ENCODE measurements at places on chromosomes 12 and 14. TPM values are rescaled to one million over a fixed set of nuclear protein-coding genes. Genes with fewer than 3 reads are reported as not detected.

Gene IPO8
- polyA plus RNA-seq, result 32.0 TPM

GRCh38 chr12:103442822-103443221 lies 52.9 kb downstream of the C12orf42 start:
- DNase-seq, result no peak

DNA sequence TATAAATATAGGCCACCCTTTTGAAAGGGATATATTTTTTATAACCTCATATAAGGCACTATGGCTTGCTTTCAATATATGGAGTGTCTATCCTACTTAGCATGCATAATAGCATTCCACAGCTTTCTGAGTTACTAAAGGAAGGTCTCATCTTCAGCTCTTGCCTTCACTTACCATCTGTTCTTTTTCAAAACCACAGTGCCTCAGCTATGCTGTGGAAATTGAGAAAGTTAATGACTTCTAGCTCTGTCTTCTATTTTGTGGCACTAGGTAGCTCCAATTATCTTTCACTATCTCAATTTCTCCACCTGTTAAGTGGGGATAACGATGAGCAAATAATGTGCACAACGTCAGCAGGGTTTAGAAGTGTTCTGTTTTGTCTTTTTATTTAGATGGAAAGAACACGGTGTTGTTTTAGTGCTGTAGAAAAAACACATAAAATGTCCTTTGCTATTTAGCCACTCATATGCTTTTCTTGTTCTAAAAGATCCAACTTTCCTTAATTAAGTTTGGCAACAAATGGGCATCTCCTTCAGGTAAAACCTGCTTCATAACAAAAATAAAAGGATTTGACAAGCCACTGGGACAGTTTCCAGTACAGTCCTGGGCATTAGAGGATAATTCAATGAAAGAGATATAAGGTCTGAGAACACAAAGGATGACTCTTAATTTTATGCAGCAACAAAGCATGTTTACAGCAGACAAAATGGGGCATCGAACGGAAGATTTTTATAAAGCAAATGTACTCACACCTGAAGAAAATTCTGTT lies 462.0 kb upstream of the SYT1 start:
- no peak for DNase-seq

- no peak for DNase-seq
Measured at GRCh38 chr12:69354556-69355187, 4.9 kb upstream of the YEATS4 start.

Gene EFS
- polyA plus RNA-seq, result 69.2 TPM

GRCh38 chr12:50647479-50647878 lies 116.4 kb upstream of the ATF1 start:
- DNase-seq, result no peak

Gene ZC2HC1C
- 1.4 TPM for polyA plus RNA-seq

- no peak for DNase-seq
Measured at GRCh38 chr14:89892953-89893352, 61.6 kb downstream of the EFCAB11 start.

GRCh38 chr14:22845821-22846625 lies 9.6 kb downstream of the MMP14 start:
- DNase-seq, result no peak

DNA sequence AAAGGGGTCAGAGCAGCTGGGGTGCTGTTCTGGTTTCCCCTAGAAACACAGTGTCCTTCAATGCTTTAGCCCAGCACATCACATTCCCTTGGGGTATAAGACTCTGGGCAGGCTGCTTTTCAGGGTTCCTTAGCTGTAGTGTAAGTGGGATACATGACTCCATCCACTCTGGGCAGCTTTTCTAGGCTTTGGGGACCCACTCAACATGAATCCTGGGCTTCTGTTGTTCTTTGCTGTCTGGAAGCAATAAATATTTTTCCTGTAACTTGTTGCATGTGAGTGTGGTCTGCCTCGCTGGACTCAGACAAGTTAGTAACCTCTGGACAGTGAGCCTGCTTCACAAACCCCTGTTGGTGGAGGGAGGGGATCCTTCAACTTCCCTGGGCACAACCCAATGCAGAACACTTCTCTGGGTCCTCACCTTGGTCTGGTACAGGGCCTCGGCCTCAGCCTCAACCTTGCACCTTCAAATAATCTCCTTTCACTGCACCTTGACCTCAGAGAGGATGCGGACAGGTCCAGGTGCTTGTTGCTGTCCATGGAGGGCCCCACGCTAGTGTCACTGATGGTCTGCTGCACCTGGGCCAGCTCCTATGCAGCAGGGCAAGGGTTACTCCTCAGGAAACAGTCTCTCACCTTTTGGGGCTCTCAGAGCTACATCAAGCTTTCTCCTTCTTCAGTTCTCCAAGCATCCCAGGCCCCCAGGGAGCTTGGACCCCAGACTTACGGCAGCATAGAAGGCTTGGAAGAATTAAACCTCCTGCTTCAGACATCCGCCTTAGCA lies 13.5 kb upstream of the KRT73 start:
- DNase-seq, result no peak

DNA sequence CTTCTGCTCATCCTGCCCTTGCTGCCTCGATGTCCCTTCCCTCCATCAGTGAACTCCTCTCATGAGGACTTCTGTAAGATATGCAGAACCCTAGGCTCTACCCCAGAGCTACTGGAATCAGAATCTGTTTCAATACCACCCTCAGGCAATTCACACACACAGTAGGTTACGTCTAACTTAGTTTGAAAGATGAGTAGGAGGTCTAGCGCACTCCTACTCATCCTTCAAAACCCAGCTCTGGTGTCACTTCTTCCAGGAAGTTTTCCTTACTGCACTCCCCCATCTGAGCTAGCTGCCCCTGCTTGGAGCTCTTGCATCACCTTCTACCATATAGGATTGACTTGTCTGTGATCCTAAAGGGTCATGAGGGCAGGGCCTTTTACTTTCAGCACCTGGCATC lies 56.4 kb upstream of the DICER1 start:
- no peak for DNase-seq

GRCh38 chr12:26789731-26790644 lies 43.0 kb downstream of the ITPR2 start:
- DNase-seq, result no peak

GRCh38 chr12:53061404-53062010 lies 11.6 kb downstream of the TNS2 start:
- DNase-seq, result no peak

DNA sequence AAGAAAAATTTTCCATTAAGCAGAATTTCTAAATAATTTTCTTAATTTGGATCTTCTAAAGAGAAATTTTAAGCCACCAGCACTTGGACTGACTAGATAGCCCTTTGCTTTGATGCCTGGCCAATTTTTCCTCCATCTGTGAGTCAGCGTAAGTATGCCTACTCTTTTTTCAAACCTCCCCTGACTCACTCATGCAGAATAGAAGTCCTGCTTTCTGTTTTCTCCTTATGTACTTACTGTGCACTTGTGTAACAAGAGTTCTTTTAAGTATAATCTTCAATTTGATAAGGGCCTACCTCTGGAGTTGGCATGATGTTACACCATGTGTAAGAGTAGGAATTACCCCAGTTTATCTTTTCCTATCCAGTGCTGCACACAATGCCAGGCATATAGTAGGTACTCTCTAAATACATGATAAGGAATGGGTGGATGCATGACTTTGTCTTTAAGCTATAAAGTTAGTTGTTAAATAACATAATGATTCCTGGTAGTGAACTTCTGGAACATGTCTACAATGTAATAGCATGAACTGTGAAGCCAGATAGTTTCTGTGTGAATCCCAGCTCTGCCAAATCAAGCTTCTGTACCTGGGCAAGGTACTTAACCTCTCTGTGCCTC lies 329.6 kb downstream of the TMTC2 start:
- no peak for DNase-seq

- DNase-seq, result no peak
Measured at GRCh38 chr14:61462566-61463193, 141.3 kb downstream of the PRKCH start.

Measured in forelimb muscle (tissue), 1 donor.